ENCODE measurements at places on chromosomes 6 and 20.

GRCh38 chr6:54598787-54599313 is 247.7 kb upstream of the FAM83B start:
- DNase-seq: no peak

DNA sequence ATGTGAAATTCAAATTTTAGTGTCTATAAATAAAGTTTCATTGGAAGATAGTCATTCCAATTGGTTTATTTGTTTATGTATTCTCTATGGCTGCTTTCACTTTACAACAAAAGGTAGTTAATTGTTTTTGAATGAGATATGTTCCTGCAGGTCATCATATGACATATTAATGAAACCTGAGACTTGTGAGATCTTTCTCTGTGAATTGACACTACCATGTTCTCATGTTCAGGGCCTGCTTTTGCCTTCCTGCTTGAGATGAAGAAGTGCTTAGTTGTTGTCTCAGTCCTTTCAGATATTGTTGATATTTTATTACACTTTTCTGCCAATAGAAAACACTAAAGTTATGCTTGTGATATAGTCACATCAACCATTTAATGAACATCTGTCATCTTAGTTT is 132.5 kb downstream of the UTRN start:
- no peak for DNase-seq

GRCh38 chr20:8587810-8588209 is 455.7 kb downstream of the PLCB1 start:
- no peak for DNase-seq

GRCh38 chr20:63129991-63130657 is 85.8 kb downstream of the YTHDF1 start:
- no peak for DNase-seq

- no peak for DNase-seq
Observed at GRCh38 chr6:167047554-167047953, 48.4 kb downstream of the CEP43 start.

DNA sequence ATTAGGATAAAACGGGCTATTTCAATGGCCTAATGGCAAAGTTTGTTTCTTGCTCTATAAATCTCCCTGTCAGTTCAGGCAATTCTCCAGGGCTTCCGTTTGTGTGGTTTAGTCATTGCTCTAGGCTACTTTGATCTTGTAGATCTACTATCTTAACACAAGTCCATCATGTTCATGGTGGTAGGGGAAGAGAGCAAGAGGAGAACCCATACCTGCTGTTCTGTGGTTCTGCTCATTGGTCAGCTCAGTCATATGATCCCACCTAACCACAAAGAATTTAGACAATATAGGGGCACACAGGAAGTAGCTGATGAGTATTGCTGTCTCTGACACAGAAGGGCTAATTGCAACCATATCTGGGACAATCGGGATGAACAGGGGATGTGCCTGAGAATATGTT is 4.9 kb upstream of the DEK start:
- peak; percentile 14 for DNase-seq

DNA sequence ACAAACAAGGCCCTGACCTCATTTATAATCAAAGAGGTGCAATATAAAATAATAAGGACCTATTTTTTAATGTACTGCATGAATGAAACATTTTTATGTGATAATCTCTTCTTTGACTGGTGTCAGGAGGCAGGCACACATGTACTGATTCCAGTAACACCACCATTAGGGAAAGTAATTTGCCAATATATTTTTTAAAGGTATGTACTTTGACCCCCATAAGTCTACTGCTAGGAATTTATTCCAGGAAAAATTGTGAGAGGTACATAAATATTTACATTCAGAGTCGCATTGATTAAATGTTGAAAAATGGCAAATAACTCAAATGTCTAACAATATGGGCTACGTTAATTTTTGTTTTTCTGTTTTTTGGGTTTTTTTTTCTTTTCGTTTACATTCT is 325.4 kb upstream of the PRDM1 start:
- no peak for DNase-seq

GRCh38 chr6:11033825-11034224 is 10.3 kb downstream of the ELOVL2 start:
- DNase-seq: no peak

DNA sequence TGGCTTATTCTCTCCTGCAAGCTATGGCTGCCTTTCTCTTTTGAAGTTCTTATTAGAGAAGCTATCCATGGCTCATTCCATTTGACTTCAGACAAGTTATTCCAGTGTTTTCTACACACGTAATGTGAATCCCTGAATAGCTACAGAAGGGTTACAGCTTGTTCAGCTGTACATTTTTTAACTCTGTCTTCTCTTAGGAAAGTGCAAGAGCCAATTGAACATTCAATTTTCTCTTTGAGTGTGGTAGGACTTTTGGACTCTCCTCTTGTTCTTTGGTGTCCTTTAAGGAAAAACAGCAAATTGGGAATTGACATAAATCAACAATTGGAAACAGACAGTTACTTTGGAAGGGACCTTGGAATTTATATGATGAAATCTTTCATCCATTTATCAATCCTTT is 125.8 kb downstream of the EPM2A start:
- DNase-seq: no peak

DNA sequence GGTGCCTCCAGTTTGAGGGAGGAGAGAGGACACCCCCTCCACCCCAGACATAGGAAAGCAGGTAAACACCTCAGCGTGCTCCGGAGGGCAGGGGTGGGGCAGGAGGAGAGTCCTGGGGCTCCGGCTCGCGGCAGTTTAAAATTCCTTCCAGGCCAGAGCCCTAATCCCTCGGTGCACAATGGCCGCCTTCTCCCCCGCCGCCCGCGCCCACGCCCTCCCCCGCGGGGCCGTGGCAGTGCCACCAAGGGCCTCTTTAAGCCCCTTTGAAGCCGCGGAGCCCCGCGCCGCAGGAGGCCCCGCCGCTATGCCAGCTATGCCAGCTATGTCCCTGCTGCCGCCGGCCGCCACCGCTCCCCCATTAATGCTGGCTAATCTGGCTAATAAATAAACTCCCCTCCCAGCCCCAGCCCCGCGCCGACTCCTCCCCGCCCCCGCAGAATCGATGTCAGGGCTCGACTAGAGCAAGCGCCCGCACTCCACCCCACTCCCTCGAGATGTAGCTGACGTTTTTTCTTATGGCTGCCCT is 125.1 kb downstream of the MRPL14 start:
- DNase-seq: no peak

DNA sequence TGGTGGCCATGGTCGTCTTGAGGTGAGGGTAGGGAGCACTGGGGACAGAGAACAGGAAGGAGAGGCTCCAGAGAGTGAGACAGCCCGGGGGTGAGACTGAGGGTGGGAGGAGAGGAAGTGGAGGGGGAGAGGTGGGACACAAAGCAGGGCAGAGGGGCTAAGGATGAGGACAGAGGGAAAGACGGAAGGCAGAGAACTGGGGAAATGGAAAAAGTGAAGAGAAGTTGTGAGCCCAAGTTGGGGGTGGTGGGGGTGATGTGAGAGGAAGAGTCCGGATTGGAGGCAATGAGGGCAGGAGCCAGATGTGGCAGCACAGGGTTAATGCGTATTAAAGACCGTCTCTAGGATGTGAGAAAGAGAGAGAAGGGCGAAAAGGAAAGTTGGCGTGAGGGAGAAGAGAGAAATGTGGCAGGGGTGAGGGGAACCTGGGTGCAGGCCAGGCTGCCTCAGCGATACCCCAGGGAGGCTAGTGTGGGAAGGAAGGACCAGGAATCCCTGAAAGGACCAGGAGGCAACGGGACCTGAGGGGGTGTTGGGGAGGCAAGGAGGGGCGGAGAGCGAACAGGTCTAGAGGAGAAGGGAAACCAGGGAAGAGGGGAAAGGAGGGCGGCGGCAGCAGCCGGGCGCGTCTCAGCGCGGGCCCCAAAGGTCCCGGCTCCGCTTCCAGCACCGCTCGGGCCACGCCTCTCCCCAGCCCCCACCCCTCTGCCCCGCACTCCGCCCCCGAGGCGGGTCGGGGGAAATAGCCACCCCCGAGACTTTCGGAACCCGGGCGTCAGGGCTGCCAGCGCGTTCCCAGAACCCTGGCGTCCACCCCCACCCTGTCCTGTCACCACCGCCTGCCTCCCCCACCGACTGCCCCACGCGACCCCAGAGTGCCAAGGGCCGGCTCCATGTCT is at the start of gene PPP1R18:
Gene PPP1R18, minus strand, starts transcription at position 637 of the 899 bp plus-strand sequence. Its CDS starts 627 bp downstream, at position 10.
- peak; percentile 51 for DNase-seq

DNA sequence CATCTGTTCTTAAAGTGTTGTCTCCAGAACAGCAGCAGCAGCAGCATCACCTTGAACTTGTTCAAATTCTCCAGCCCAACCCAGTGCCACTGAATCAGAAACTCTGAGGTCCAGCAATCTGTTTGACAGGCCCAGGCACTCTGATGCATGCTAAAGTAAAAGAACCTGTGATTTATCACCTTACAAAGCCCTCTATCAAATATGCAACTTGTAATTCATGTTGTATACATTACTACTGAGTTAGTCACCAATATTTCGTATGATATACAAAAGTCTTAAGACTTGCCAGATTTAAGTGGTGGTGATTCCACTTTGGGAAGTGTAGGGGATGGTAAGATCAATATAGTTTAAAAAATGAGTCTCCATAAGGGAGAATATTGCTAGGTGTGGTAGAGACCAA is 6.0 kb upstream of the CD164 start:
- DNase-seq: no peak

- DNase-seq: no peak
Observed at GRCh38 chr6:121856296-121856695, 420.9 kb downstream of the GJA1 start.

DNA sequence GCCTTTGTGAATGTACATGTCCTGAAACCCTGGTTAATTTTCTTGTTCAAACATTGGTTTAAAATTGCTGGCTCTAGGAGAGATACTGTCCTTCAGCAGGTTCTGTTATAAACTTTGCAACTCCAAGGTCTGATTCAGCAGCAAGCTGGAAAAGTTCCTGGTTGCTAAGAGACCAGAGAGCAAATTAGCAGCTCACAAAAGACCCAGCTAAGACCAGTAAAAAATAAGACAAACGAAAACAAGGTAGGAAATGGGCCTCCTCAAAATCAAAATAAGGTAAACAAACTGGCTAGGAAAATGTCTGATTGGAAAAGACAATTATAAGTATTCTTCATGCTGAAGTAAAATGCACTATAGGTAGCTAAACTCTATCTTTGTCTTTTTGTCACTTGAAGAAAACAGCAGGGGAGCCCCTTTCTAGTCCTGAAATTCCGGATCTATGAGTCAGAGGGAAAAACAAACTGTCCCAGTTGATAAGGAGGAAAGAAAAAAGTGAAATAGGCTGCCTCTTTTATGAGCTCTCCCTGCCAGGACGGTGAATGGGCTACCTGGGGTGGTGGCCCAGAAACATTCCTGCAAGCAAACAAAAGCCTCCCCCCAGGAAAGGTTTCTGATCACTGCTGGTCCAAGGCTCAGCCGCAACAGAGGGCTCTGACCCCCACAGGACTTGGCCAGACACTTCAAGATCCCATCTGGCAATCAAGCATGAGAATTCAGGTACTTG is 41.6 kb downstream of the UNC5CL start:
- DNase-seq: peak; percentile 13

- no peak for DNase-seq
Observed at GRCh38 chr6:110617057-110617456, 140.6 kb upstream of the SLC22A16 start.

- DNase-seq: no peak
Observed at GRCh38 chr6:13362412-13362811, 34.1 kb upstream of the TBC1D7 start.

DNA sequence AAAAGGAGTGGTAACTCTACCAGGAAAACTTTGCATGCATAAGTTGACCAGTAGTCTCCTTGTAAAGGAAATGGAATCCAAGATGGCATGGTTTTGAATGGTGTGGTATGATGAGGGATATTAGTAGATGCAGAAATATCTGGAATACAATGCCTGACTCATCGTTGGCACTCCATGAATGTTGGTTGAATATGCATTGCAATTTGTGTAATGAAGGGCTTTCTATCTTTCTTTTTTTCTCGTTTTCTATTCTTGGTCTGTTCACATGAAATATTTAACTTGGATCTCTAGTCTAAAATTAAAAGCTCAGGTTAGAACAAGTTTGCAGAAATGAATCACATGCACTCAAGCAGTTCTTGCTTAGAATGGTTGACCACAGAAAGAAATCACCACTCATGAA is 277.3 kb upstream of the PRND start:
- no peak for DNase-seq

DNA sequence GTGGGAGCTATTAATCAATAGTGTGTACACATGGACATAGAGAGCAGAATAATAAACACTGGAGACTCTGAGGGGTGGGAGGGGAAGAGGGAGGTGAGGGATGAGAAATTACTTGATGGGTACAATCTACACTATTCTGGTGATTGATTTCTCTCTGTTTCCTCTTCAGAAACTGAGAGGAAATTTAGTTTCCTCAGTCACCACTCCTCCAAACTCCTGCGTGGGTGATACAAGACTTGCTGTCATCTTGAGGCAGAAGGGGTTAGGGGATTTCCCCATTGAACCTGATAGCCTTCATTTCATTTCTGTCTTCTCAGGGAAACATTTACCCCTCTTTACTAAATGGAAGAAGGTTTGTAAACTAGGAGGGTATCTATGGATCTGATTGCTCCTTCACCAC is 84.3 kb upstream of the ESR1 start:
- no peak for DNase-seq

DNA sequence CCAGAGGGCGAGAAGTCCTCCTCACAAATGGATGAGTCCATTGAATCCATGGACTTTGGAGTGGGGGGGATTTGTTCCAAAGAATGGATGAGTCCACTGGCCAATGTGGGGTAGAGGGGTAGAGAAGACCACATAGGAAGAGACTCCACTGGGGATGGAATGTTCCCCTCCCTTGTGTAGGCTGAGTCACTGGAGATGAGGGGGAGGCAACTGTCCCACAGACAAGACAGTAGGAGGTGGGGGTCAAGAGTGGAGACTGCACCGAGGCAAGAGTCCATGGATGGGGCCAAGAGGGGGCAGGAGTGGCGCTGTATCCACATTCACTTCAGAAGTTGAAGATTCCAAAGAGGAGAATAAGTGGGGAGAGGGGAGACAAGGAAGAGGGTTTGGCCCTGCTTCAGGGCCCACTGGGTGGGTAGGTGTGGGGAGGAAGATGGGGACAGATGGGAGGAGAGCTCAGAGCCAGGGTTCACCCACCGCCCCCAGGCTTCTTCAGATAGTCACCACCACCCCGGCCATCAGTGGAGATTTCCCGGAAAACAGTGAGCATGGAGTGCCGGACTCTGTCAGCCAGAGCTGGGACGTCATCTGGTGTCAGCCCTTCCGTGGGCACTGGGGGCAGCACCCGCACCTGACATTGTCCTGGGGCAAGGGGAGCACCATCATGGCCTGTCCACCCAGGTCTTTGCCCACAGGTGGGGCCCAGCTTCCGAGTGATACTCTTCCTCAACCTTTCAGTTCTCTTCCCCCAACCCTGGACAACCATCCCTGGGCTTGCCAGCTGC is 4.6 kb downstream of the EGFL8 start:
- no peak for DNase-seq

DNA sequence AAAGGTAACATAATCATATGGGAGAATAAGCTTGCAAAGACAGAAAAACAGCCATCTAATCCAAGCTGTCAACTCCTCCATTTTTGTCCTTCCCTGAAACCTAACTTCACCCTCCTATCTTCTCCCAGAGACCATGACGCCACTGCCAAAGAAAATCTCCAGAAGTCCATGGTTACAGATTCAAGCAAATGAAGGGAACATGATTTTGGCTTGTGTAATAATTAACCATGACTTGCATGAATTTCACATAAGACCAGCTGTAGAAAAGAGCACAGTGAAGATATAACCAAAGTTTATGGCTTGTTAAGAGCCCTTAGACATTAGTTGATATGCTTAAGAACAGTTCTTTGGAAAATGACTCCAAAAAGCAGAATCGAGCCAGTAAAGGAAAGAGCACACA is 342.1 kb upstream of the NRSN1 start:
- no peak for DNase-seq
